COR-L47 (cell line): ENCODE measurements at places on chromosomes 3 and 15.

GRCh38 chr3:47890828-47891612 is 88.1 kb downstream of the DHX30 start:
- no peak for DNase-seq

DNA sequence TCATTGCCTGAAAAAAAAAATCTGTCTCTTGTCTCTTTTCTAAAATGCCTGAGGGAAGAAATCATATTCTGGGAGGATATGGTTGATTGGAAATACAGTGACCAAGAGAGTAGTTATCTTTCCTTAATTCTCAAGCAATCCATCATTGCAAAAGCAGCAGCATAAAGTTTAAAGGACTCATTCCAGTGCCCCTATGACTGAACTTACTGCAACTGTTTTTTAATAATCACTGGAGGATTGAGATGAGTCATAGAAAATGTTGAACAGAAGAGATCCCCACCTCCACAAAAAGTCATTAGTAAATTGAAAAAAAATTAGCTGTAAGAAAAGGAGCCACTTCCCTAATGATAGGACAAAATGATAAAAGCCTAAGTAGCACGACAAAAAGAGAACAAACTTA is 121.5 kb downstream of the SLC9A9 start:
- no peak for DNase-seq

DNA sequence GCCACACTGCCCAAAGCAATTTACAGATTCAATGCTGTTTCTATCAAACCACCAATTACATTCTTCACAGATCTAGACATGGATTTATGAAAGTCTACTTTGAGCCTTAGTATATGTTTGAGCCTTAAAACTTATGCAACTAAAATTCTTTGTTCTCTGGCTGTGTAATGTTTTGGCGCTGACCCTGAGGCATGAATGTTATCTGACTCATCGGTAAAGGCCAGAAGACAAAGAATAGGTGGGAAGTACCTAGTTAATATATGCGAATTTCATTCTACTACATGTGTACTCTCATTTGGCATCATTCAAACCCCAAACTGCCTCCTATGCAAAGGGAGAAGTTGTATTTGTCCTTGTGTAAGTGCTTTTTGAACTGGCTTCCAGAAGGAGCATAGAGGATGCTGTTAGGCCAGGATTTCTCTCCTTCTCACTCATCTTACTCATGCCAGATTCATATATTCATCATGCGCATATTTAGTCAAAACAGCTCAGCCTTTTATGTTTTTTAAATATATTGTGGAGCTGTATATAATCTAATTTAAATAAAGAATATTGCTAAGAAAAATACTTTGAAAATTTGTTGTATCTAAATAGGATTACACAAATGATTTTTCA is 204.2 kb downstream of the NFKBIZ start:
- DNase-seq, result no peak

- no peak for DNase-seq
Measured at GRCh38 chr15:25832158-25832557, 31.0 kb downstream of the ATP10A start.

DNA sequence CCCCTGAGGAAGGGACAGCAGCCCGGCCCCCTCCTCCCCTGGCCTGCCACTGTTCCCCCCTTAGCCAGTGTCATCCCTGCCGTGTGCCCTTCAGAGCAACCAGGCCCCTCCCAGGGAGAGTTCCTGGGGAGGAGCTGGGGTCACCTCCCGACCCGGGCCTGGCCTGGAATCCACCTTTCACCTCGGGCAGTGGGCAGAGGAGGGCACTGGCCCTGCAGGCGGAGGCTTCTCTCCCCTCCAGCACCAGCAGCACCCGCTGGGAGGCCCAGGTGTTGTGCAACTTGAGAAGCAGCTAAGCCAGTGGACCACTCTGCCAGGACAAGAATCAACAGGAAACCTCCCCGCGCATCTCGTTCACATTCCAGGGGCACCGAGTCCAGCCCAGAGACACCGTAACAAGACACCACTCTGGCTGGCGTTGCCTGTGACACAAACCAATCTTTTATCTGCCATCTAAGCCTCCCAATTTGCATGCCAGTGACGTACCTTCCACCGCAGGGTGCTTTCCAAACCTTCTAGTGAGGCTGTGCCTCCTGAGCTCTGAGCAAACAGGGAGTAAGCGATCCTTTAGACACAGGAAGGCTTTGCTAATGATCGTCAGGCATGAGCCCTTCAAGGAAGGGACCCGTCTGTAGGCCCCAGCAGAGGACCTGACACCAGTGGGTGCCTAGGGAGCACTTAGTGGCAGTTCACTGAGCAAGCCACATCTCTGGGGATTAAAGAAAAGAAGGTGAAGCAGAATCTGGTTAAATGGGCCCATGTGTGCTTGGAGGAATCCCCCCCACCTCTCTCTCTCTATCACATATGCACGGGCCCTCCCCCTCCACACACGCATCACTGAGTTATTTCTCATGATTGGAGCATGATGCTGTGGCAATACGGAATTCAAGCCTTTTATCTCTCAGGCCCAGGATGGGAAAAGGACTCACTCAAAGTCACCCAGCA is 98.9 kb upstream of the TLE3 start:
- DNase-seq, result peak; percentile 85
